Activated gamma-delta T cell treated with anti-CD3 and anti-CD28 coated beads, Interleukin-2, amount 50 U/mL, for 16 hours (primary cell): ENCODE measurements at places on chromosomes 11 and 22.

DNA sequence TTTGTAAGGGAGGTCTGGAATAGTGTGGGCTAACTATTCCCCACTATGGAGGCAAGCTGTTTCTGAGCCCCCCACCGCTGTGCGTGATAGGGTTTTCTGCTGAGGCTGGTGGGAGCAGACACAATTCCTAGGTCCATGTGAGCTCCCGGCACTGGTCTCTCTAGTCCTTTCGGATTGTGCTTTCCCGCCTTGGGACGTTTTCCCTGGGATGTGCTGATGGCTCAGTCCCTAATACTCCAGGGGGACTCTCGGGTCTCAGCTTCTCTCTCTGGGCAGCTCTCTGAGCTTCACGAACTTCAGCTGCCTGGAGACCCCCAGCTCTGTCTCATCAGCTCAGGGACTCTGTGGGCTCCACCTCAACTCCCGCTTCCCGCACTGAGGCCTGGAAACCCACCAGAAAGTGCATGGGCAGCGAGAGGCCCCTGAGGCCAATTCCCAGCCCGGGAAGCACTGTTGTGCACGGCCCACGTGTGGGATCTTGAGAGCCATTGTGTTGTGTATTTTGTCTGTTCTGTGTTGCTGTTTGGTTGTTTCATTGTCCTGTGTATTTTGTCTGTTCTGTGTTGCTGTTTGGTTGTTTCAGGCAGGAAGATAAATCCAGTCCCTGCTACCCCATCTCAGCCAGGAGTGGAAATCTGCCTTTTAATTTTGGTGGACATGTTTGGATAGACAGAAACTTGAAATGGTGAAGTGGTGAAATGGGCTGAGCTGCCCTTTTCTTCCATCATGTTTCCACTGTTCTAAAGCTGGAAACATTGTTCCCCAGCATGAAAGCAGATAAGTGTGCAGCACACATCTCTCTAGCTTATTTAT is 12.7 kb upstream of the TNNT3 start:
- DNase-seq, result no peak

GRCh38 chr22:36301384-36301828 is 48.5 kb downstream of the APOL1 start:
- peak; percentile 76 for DNase-seq

GRCh38 chr11:68664906-68665305 is 19.4 kb upstream of the GAL start:
- DNase-seq, result no peak

DNA sequence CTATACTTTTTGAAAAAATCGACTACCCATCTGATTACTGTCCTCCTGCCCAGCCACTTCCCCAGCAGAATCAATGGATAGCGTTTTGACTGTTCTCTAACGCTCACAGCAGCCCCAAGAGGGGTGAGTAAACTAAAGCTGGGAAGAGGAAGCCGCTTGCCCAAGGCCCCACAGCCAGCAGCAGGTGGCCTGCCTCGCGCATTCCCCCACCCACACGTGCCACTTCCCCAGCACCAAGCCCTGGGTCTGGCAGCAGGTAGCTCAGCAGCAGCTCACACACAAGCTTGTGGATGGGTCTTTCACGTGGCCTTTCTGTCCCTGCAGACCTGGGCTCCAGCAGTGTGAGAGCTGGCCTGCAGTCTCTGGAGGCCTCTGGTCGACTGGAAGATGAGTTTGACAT is 34.3 kb downstream of the TOM1 start:
- DNase-seq, result no peak

DNA sequence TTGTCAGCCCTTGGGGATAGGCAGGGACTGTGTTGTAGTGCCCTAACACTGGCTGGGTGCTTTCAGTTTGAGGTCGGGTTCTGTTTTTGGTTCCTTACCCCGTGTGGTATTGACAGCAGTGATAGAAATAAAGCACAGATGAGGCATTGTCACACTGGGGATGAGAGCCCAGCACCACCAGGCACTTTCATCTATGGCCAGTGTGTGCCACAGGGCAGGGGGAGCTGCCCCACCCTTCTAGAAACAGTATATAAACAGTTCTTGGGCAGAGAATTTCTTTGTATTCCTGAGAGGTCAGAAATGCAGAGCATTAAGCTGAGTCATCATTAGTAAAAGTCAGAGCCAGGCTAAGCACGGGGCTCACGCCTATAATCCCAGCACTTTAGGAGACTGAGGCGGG is 23.1 kb upstream of the CDC42EP2 start:
- no peak for DNase-seq

GRCh38 chr11:30758946-30759504 is 172.9 kb upstream of the MPPED2 start:
- no peak for DNase-seq

GRCh38 chr11:35541621-35542375 is 16.4 kb upstream of the PAMR1 start:
- DNase-seq, result no peak

DNA sequence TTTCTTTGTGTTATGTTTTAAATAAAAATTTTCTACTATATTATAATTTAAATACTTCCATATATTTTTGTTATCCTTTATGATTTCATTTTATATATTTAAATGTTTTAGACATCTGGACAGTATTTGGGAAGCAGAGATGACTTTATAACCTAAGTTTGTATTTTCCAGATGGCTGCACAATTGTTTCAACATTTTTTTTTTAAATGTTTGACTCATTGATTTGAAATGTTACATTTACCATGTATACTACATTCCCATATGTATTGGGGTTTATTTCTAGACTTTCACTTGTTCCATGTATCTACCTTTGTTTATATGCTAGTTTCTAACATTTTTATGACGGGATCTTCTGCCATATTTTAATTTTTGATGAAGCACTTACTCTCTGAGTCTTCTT is 766.5 kb downstream of the METTL15 start:
- DNase-seq, result no peak
